ENCODE measurements at places on chromosomes 16 and 17.

DNA sequence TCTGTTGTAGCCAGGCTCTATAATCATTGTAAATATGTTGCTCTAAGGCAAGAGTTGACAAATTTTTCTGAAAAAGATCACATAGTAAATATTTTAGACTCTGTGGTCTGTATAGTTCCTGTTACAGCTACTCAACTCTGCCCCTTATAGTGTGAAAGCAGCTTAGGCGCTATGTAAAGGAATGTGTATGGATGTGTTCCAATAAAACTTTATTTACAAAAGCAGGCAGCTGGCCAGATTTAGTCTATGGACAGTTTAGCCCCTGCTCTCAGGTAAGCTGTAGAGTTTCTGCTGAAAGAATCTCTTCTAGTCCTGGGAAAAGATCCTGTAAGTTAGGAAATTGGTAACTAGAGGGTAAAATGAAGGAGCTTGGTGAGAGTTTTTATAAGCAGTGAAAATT, 133.1 kb downstream of the SALL1 start:
- no peak for DNase-seq

GRCh38 chr16:89350701-89351380, 133.3 kb downstream of the ZNF778 start:
- DNase-seq: no peak

GRCh38 chr17:65515959-65516948, 45.2 kb downstream of the AXIN2 start:
- DNase-seq: no peak

- no peak for DNase-seq
Observed at GRCh38 chr16:15946257-15947044, 3.0 kb upstream of the ABCC1 start.

GRCh38 chr16:11632455-11632939, 35.8 kb upstream of the SNN start:
- DNase-seq: peak; percentile 61

- no peak for DNase-seq
Observed at GRCh38 chr17:69336996-69337395, 10.1 kb upstream of the ABCA5 start.

DNA sequence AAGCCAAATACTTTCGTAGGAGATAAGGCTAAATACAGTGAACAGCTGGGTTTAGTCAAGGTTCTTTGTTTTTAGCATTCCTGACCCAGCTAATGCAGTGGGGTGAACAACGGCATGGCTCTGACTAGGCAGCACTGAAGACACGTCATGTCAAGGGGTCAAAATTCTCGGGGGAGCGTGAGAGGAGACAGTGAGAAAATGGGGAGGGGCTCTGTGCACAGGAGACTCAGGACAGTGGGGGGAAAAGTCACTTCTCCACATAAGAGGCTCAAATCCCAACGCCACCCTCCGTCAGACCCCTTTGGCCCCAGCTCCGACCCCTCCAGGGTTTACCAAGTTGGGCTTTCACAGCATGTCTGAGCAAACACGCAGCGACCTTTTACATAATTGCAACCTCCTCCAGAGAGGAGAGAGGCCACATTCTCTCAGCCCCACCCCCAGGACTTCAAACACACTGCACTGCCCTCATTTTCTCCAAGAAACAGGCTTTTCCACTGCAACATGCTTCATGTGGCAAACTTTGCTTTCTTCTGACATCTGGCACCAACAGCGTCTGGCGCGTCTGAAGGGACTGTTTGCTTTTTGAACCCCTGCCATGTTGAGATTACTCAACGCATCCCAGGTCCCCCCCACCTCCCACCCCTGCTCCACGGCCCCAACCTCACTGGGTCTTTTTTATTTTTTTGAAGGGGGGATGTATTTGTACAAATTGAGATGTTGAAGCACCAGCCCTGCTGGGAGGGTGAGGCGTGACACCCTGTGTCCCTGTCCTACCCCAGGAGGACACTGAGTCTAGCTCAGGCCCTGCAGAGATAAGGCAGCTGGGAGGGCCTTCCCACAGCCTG, 30.0 kb downstream of the AXIN2 start:
- DNase-seq: peak; percentile 60

GRCh38 chr16:2874912-2875362, 8.1 kb upstream of the FLYWCH2 start:
- peak; percentile 85 for DNase-seq

DNA sequence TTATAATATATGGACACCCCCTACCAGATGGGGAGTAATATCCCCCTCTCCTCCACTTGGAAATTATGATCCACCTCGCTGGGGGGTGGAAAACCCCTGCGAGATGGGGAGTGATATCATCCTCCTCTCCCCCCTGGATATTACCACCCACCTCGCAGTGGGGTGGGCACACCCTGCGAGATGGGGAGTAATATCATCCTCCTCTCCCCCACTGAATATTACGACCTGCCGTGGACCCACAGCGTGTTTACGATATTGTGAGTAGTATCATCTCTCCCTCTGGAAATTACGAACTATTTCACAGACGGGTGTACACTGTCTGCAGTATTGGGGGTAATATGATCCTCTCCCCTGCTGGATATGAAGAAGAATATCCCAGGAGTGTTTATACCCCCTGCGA, 228.3 kb upstream of the WSCD1 start:
- no peak for DNase-seq

DNA sequence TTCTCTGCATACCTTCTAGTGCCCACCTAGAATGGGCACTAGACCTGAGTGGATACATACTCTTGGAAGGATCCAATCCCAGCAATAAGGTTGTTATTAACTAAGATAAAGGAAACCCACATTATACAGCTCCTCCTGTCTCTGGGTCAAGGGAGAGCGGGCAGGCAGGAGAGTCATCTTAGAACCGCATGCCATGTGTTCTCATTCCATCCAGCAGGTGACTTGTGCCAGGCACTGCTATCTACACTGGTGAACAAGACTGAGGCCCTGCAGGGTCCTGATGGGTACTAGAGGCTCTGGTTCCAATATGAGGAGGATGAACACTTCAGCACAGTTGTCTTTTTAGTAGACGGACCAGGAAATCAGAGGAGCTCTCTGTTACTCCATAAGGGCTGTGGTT, 5.9 kb upstream of the CD300H start:
- no peak for DNase-seq

All from neural progenitor cell (in vitro differentiated cells).